ENCODE measurements at places on chromosomes 1 and 21.

GRCh38 chr1:94012708-94013366 is 103.6 kb upstream of the GCLM start:
- H3K4me1 ChIP-seq: peaks cover 6% of the 10 kb centered on the region
- H3K36me3 ChIP-seq: no peaks in the 10 kb centered on the region
- H3K27ac ChIP-seq: no peak overlapping the region
- no peak for DNase-seq

GRCh38 chr1:234750922-234751627 is 141.1 kb upstream of the IRF2BP2 start:
- H3K27me3 ChIP-seq: no peaks in the 10 kb centered on the region
- H3K4me1 ChIP-seq: peaks cover 2% of the 10 kb centered on the region
- H3K27ac ChIP-seq: no peak overlapping the region
- H3K36me3 ChIP-seq: no peaks in the 10 kb centered on the region
- H3K4me3 ChIP-seq: no peak overlapping the region

DNA sequence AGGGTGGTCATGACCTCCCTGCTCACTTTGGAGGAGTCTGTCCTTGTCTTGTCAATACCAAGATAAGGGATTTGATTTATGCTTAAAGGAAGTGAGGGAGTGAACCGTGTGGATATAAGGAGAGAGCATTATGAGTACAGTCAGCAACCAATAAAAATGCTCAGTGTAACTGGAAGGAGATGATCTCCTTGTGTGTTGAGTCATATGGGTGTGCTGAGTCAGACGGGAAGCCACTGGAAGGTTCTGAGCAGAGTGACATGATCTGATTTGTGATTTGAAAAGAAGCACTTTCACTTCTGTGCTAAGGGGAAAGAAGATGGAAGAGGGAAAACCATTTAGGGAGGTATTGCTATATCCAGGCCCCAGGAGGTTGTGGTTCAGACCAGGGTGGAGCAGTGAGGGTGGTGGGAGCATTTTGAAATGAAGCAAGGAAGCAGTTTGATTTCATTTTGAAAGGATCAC is 2.5 kb upstream of the BCL10 start:
- no peak for DNase-seq
- H3K4me3 ChIP-seq: peak overlapping the region; percentile 9
- H3K27me3 ChIP-seq: no peaks in the 10 kb centered on the region
- H3K27ac ChIP-seq: peak overlapping the region; percentile 47
- peaks cover 22% of the 10 kb centered on the region for H3K4me1 ChIP-seq
- H3K36me3 ChIP-seq: no peaks in the 10 kb centered on the region

DNA sequence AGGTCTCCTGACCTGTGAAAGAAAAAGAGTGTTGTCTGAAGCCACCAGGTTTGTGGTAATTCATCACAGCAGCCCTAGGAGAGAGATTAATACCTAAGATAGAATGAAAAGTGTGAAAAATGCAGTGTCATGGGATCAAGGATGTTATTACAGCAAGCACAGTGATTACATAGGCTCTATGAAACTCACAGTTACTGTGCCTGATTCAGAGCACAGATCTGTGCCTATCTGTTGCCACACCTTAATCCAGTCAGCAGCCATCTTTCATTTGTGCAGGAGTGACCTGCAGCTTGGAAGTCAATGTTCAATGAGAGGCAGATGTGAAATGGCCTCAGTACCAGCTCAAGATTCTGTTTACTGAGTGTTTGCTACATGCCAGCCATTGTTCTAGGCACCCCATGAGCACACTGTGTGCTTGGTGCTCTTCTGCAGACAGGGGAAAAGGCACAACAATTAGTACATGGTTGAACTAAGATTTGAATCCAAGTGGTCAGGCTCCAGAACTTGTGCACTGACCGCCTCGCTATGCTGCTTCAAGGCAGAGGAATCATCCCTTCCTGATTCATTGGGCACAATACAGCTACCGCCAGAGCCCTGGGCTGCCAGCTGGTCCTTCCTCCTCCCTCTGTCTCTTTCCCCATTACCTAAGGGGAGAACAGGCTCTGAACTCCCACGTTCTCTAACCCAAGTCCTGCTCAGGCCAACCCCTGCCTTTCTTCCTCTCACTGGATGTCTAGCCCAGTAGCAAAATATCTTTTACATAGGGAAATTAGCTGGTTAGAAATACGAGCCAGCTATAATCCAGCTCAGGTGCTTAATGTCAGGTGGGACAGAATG is 56.3 kb upstream of the NEK2 start:
- no peak overlapping the region for H3K27ac ChIP-seq
- peaks cover 2% of the 10 kb centered on the region for H3K27me3 ChIP-seq
- H3K4me3 ChIP-seq: no peak overlapping the region
- DNase-seq: no peak
- H3K4me1 ChIP-seq: no peaks in the 10 kb centered on the region

DNA sequence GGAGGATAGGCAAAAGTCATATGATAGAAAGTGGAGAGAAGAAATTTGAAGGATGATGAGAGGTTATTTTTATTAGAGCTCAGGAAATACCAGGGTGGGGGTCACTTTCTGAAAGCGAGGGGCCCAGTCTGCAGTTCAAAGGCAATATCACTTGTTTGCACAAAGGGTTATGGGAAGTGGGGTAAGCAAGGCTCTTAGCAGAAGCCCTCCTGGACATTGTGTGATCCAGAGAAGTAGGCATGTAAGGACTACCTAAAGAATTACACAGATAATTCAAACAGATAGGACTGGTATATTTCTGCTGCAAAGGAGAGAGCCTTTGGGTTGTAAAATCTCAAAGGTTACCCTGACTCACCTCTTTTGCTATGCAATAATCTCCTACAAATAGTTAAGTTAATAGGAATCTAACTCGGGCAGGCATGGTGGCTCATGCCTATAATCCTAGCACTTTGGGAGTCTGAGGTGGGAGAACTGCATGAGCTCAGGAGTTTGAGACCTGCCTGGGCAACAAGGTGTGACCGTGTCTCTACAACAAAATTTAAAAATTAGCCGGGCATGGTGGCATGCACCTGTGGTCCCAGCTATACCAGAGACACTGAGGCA is 25.2 kb upstream of the PRRC2C start:
- no peak overlapping the region for H3K4me3 ChIP-seq
- H3K27ac ChIP-seq: no peak overlapping the region
- H3K4me1 ChIP-seq: no peaks in the 10 kb centered on the region
- no peak for DNase-seq

DNA sequence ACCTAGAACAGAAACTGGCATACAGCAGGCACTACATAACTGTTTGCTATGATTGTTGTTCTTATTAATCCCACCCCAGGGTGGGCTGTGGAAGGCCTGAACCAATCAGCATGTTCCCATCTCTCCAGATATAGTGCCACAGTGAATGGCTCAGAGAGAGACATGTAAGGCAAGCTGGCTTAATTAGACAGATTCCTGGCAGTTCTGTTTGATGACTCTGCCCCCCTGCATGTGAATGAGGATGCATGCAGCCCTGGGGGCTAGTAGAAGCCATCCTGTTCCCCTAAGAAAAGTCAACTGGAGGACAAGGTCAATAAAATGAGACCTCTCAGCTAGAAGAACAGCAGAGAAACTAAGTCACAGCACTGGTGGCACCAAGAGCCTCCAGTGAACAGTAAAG is 130.3 kb downstream of the GLIS1 start:
- no peaks in the 10 kb centered on the region for H3K4me1 ChIP-seq
- peaks cover 5% of the 10 kb centered on the region for H3K27me3 ChIP-seq
- no peak for DNase-seq

DNA sequence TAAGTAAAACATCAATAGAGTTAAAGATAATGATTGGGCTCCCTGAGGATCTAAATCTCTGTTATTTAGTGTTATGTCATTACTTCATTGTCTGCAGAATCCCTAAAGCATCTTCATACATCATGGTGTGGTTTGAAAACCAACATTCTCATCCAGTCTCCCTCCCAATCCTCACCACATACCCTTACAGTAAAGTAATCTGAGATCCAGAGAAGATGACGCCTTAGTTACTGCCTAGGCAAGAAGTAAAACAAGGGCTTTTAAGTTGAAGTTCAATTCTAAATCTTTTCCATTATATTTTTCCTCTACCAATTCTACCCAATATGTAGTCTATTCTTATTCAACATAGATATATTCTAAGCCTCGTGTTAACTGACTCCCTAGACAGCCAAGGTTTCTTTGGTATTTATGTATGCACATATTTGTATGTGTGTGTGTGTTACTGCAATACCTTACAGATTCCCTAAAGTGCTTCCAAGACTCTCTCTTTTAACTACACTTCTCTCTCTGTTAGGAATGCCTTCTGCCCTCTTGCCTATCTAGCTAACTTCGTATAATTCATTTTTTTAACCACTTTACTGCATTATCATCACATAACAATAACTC is 17.3 kb downstream of the DPH5 start:
- H3K36me3 ChIP-seq: peaks cover 36% of the 10 kb centered on the region
- no peak overlapping the region for H3K4me3 ChIP-seq
- no peaks in the 10 kb centered on the region for H3K27me3 ChIP-seq
- peaks cover 35% of the 10 kb centered on the region for H3K4me1 ChIP-seq

- DNase-seq: no peak
- H3K4me1 ChIP-seq: no peaks in the 10 kb centered on the region
- peaks cover 6% of the 10 kb centered on the region for H3K36me3 ChIP-seq
Measured at GRCh38 chr21:38643404-38644023, 145.2 kb upstream of the ERG start.

- H3K36me3 ChIP-seq: peaks cover 6% of the 10 kb centered on the region
- peaks cover 10% of the 10 kb centered on the region for H3K4me1 ChIP-seq
- no peaks in the 10 kb centered on the region for H3K27me3 ChIP-seq
- H3K27ac ChIP-seq: peak overlapping the region; percentile 100
- no peak for DNase-seq
- H3K4me3 ChIP-seq: peak overlapping the region; percentile 42
Measured at GRCh38 chr21:42739061-42739931, 85.9 kb downstream of the PDE9A start.
